ENCODE measurements at places on chromosomes 4 and X. TPM values are rescaled to one million over a fixed set of nuclear protein-coding genes. Genes with fewer than 3 reads are reported as not detected.

DNA sequence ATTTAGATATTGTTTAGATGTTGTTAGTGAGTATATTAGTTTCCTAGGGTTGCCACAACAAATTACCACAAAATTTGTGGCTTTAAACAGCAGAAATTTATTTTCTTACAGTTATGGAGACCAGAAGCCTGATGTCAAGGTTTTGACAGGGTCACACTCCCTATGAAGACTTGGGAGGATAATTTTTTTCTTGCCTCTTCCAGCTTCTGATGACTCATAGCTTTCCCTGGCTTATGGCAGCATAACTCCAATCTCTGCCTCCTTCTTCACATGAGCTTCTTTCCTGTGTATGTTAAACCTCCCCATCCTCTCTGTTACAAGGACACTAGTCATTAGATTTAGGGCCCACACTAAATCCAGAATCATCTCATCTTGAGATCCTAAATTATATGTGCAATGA lies 20.9 kb upstream of the RAB40A start:
- peak overlapping the region; percentile 69 for H3K27ac ChIP-seq
- no peaks in the 10 kb centered on the region for H3K36me3 ChIP-seq
- no peak overlapping the region for H3K4me3 ChIP-seq
- H3K27me3 ChIP-seq = peaks cover 8% of the 10 kb centered on the region
- no peak for DNase-seq
- H3K4me1 ChIP-seq = no peaks in the 10 kb centered on the region

- H3K27ac ChIP-seq = no peak overlapping the region
- no peaks in the 10 kb centered on the region for H3K36me3 ChIP-seq
- DNase-seq = no peak
- no peaks in the 10 kb centered on the region for H3K4me1 ChIP-seq
- H3K4me3 ChIP-seq = no peak overlapping the region
- H3K27me3 ChIP-seq = no peaks in the 10 kb centered on the region
These were observed 20.0 kb downstream of the FGF5 start for GRCh38 chr4:80286451-80286850.

GRCh38 chr4:2065106-2065930 lies 6.2 kb downstream of the NAT8L start:
- H3K4me3 ChIP-seq = no peak overlapping the region
- H3K36me3 ChIP-seq = no peaks in the 10 kb centered on the region
- H3K27ac ChIP-seq = no peak overlapping the region
- H3K27me3 ChIP-seq = peaks cover 12% of the 10 kb centered on the region
- DNase-seq = no peak
- no peaks in the 10 kb centered on the region for H3K4me1 ChIP-seq

GRCh38 chrX:144791298-144791697 lies 456.0 kb upstream of the SPANXN1 start:
- DNase-seq = no peak
- H3K27me3 ChIP-seq = no peaks in the 10 kb centered on the region
- H3K36me3 ChIP-seq = no peaks in the 10 kb centered on the region
- H3K4me1 ChIP-seq = no peaks in the 10 kb centered on the region
- no peak overlapping the region for H3K4me3 ChIP-seq

DNA sequence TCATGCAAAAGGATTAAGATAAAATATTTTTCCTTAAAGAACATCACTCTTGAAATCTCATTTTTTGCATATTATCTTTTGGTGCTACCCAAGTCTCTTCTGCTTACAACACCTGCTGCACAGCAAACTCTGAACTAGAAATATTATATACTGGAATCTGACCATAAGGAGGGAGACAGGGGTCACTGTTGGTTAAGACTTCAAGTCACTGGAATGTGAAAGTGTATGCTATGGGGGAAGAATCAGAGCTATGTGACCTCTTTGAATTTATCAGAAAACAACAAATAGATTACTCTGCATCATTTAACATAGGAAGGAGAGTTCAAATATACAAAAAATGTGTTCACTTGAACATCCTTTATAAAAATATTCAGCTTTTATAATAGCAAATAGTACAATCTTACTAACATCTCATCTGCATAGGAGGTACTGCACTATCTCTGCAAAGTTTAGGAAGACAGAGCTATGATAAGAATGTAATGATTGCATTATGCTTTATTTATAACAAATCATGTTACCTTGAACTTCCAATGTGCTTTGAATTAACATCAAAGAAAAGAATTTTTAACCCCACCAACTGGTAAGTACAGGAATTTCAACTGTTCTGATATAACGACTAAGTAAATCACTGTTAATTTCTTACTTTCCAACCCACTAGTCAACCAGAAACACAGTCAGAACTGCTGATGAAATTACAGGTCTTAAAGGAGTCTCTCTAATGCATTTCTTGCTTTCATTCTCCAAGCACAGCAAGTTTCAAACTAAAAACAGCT lies 69.8 kb downstream of the ZNF827 start:
- H3K4me3 ChIP-seq = no peak overlapping the region
- no peaks in the 10 kb centered on the region for H3K36me3 ChIP-seq
- no peaks in the 10 kb centered on the region for H3K27me3 ChIP-seq
- H3K27ac ChIP-seq = no peak overlapping the region

GRCh38 chrX:117771384-117771783 lies 345.2 kb downstream of the KLHL13 start:
- no peak for DNase-seq
- no peaks in the 10 kb centered on the region for H3K4me1 ChIP-seq
- H3K4me3 ChIP-seq = no peak overlapping the region
- H3K27ac ChIP-seq = no peak overlapping the region
- H3K27me3 ChIP-seq = no peaks in the 10 kb centered on the region

DNA sequence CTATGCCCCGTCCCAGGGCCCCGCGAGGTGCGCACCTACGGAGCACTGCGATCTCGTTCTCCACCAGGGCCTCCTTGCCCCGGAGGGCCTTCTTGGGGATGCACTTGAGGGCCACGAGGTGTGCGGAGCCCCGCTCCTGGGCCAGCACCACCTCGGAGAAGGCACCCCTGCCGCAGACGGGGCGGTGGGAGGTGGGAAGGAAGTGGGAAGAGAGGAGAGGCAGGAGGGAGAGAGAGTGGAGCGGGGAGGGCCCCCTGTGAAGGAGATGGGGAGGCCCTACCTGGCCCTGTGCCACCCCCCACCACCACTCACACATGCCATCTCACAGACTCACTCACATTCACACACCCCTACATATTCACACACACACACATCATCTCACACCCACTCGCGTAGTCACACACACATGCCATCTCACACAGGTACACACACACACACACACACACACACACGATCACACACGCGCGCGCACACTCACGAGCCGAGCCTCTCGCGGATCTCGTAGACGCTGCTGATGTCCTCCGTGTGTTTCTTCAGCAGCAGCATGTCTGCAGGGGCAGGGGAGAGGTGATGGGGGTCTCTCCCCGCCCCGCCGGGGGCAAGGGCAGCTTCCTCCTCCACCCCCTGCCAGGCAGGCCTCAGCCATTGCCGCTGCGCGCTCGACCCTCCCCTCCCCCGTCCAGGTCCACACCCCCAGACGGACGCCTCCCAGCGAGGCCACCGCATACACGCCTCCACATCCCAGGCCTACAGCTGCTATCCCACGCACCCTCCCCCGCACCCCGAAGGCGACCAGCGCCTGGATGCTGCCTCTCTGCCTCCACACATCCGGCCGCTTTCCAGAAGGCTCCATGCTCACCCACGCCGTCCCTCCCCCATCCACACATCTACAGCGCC lies 834 bp downstream of the PNCK start:
- no peaks in the 10 kb centered on the region for H3K36me3 ChIP-seq
- no peak overlapping the region for H3K27ac ChIP-seq
- H3K27me3 ChIP-seq = peaks cover 24% of the 10 kb centered on the region
- no peaks in the 10 kb centered on the region for H3K4me1 ChIP-seq
- peak; percentile 14 for DNase-seq
- no peak overlapping the region for H3K4me3 ChIP-seq

DNA sequence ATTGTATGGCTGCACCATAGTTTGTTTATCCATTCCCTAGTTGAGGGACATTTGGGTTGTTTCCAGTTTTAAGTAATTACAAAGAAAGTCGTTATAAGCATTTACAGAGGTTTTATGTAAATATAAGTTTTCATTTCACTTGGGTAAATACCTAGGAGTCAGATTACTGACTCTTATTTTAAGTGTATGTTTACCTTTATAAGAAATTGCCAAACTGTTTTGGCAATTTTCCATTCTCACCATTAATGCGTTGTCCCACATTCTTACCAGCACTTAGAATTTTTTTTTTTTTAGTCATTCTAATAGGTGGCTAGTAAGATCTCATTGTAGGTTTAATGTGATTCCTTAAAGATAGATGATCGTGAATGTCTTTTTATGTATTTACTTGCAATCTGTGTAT lies 121.5 kb upstream of the NR3C2 start:
- H3K27me3 ChIP-seq = no peaks in the 10 kb centered on the region
- H3K4me1 ChIP-seq = no peaks in the 10 kb centered on the region
- no peak for DNase-seq
- H3K27ac ChIP-seq = no peak overlapping the region

SNX12 gene
- total RNA-seq = 89.5 TPM

FAM184B gene
- total RNA-seq = not detected

ADH1B gene
- total RNA-seq = 418 TPM

MAMLD1 gene
- 5.3 TPM for total RNA-seq

GAGE12J gene
- total RNA-seq = not detected
